ENCODE measurements at places on chromosomes 4 and X.
A peak's percentile ranks its signal among the peaks of the same experiment; 100 is the strongest.

DNA sequence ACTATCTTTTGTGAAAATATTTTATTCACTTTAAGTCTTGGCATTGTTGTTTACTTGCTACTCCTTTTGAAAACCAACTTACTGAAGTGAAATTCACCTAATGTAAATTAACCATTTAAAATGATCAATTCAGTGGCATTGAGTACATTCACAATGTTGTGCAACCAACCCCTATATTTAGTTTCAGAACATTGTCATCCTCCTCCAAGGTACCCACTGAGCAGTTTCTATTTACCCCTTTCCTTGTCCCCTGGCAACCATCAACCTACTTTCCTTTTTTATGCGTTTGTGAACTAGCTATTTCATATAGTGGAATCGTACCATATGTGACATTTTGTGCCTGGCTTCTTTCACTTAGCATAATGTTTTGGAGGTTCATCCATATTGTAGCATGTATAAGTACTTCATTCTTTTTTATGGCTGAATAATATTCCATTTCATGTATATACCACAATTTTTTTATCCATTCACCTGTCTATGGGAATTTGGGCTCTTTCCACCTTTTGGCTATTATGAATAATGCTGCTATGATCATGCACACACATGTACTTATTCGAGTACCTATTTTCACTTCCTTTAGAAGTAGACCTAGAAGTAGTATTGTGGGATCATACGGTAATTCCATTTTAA, 85.0 kb downstream of the WWC2 start:
- H3K4me3 ChIP-seq: no peak overlapping the region
- no peak for DNase-seq
- H3K27ac ChIP-seq: no peak overlapping the region
- no peaks in the 10 kb centered on the region for H3K36me3 ChIP-seq
- H3K27me3 ChIP-seq: no peaks in the 10 kb centered on the region
- H3K4me1 ChIP-seq: no peaks in the 10 kb centered on the region

GRCh38 chr4:140106289-140106844, 47.6 kb downstream of the MAML3 start:
- no peak overlapping the region for H3K27ac ChIP-seq
- H3K4me1 ChIP-seq: no peaks in the 10 kb centered on the region
- no peak for DNase-seq
- no peak overlapping the region for H3K4me3 ChIP-seq

- no peaks in the 10 kb centered on the region for H3K36me3 ChIP-seq
- H3K4me3 ChIP-seq: no peak overlapping the region
- H3K27ac ChIP-seq: peak overlapping the region; percentile 68
- peak; percentile 72 for DNase-seq
These were observed 30.9 kb downstream of the FAM9C start for GRCh38 chrX:13013363-13014110.

- H3K27ac ChIP-seq: no peak overlapping the region
- no peak for DNase-seq
- no peak overlapping the region for H3K4me3 ChIP-seq
- no peaks in the 10 kb centered on the region for H3K27me3 ChIP-seq
These were observed 106.0 kb downstream of the LRBA start for GRCh38 chr4:150909116-150909515.

GRCh38 chrX:136546371-136546781, 14.4 kb downstream of the VGLL1 start:
- H3K27me3 ChIP-seq: no peaks in the 10 kb centered on the region
- no peak for DNase-seq
- no peaks in the 10 kb centered on the region for H3K36me3 ChIP-seq
- H3K4me3 ChIP-seq: no peak overlapping the region
- no peak overlapping the region for H3K27ac ChIP-seq

GRCh38 chr4:1654216-1654955, 29.7 kb downstream of the FAM53A start:
- H3K27me3 ChIP-seq: no peaks in the 10 kb centered on the region
- no peak for DNase-seq
- no peaks in the 10 kb centered on the region for H3K36me3 ChIP-seq

GRCh38 chr4:187433141-187433540, 562.4 kb upstream of the ZFP42 start:
- no peaks in the 10 kb centered on the region for H3K4me1 ChIP-seq
- no peak overlapping the region for H3K4me3 ChIP-seq
- no peak overlapping the region for H3K27ac ChIP-seq
- H3K36me3 ChIP-seq: no peaks in the 10 kb centered on the region
- no peak for DNase-seq

DNA sequence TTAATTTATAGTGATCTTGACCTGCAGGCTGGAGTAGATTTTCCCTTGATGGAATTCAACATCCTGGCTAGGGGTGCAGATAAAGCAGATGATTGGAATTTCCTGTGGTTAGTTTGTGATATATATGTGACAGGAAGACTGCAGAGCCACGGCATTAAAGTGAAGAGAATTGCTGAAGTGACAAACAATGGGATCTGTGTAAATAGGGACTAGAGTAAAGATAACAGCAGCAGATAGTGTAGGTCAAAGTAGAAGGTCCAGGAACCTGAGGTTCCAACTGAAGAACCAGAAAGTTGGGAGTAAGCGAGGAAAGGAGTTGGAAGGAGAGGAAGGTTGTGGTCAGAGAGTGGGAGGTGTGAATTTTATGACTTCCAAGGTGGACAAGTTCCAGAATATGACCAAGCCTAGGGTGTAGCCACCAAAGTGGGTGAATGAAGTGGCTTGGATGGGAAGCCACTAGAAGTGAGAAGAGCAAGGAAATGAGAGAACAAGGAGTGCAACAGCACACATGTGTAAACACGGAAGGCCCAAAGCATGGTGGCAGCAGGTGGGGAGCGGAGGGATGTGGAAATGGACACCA, 325.0 kb downstream of the RAB28 start:
- H3K27me3 ChIP-seq: no peaks in the 10 kb centered on the region
- H3K4me3 ChIP-seq: no peak overlapping the region
- DNase-seq: no peak
- H3K36me3 ChIP-seq: no peaks in the 10 kb centered on the region
- no peaks in the 10 kb centered on the region for H3K4me1 ChIP-seq

- no peaks in the 10 kb centered on the region for H3K36me3 ChIP-seq
- no peak overlapping the region for H3K4me3 ChIP-seq
- no peak for DNase-seq
- no peaks in the 10 kb centered on the region for H3K4me1 ChIP-seq
- H3K27ac ChIP-seq: no peak overlapping the region
- no peaks in the 10 kb centered on the region for H3K27me3 ChIP-seq
These were observed 384.4 kb upstream of the PABPC4L start for GRCh38 chr4:134585972-134586371.

DNA sequence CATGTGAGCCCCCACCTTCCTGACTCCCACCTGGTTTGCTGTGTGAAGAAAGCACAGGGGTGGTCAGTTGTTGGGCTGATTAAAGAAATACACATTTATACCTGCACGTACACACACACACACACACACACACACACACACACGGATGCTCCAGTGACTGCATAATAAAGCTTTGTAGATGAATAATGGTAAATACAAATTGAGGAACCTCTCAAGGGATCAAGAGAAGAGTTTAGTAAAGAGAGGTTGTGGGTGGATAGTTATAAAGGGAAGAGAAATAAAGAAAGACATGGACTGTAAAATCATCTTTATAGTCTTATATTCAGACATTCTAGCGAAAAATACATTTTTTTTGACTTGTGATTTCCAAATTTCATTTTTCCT, 144.1 kb downstream of the MGST2 start:
- H3K4me1 ChIP-seq: no peaks in the 10 kb centered on the region
- no peaks in the 10 kb centered on the region for H3K27me3 ChIP-seq
- no peak for DNase-seq

DNA sequence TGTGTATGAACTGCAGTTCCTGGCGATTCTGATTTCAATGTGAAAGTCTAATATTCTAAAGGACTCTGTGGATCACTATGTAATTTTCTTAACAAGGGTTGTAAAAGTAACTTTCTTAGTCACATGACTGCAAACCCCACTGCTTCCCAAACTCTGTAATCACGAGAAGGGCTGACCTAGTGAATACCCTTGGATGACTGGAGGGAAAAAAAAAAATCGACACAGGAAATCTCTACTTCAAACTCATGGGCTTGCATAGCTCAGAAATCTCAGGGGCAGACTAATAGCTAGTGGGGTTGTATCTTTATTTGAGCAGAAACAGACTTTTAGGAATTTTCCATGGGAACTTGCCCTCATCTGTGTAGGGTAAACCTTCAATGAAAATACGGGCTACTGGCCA, 4.8 kb upstream of the MXRA5 start:
- no peak overlapping the region for H3K4me3 ChIP-seq
- no peaks in the 10 kb centered on the region for H3K4me1 ChIP-seq
- no peaks in the 10 kb centered on the region for H3K27me3 ChIP-seq
- no peaks in the 10 kb centered on the region for H3K36me3 ChIP-seq

DNA sequence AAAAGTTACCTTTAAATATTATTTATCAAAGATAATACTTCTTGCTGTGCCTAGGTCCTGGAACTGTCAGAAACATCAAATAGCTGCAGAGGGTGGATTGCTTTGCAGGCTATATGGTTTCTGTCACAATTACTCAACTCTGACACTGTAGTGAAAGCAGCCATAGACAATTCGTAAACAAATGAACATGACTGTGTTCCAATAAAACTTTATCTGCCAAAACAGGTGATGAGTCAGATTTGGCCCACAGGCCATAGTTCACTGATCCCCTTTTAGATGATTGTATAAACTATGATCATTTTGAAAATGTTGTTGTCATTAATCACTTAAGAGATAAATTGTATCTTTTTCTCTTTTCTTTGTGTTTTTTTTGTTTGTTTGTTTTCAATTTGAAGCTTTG, 8.4 kb upstream of the MEPE start:
- H3K27me3 ChIP-seq: no peaks in the 10 kb centered on the region
- DNase-seq: no peak
- no peaks in the 10 kb centered on the region for H3K36me3 ChIP-seq

DNA sequence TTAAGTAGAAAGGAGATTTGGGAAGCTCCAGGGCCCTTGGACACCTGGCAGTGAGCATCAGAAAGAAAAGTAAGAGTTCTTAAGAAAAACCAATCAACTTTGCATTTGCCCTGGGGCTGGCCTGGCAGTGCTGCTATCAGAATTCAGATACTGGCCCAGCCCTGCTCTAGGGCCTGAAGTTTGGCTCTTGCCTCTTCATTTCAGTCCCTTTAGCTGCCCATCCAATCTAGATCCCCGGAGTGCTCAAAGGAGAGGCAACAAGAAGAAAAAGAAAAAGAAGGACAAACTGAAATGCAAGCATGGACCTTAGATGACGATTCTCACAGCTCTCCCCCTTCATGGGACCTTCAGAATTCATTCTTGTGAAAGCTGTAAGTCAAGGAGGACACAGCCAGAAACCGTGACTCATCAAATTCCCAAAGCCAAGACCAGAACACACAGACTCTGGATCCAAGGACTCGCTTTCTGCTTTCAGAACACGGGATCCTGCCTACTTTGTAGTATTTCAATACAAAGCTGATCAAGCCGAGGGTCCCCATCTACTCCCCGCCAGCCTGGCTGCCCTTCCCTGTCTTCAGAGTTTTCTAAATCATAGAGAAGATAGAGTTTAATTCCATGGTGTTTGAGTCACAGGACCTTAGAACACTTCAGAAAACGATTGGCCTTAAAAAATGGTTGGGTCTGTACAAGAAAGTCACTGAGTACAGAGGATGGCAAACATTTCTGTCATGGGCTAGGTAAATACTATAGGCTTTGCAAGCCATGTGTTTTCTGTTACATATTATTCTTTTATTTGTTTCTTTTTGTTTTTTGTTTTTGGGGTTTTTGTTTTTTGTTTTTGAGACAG, 103.7 kb downstream of the RBM47 start:
- no peak overlapping the region for H3K4me3 ChIP-seq
- no peak for DNase-seq
- H3K27me3 ChIP-seq: no peaks in the 10 kb centered on the region
- no peaks in the 10 kb centered on the region for H3K36me3 ChIP-seq
- no peaks in the 10 kb centered on the region for H3K4me1 ChIP-seq

- H3K27me3 ChIP-seq: no peaks in the 10 kb centered on the region
- H3K36me3 ChIP-seq: no peaks in the 10 kb centered on the region
- no peak overlapping the region for H3K27ac ChIP-seq
- H3K4me3 ChIP-seq: no peak overlapping the region
- DNase-seq: no peak
These were observed 5.1 kb upstream of the WDR1 start for GRCh38 chr4:10121568-10122208.

GRCh38 chrX:31112226-31112999, 40.6 kb upstream of the FTHL17 start:
- no peak overlapping the region for H3K4me3 ChIP-seq
- H3K36me3 ChIP-seq: no peaks in the 10 kb centered on the region
- no peaks in the 10 kb centered on the region for H3K4me1 ChIP-seq

DNA sequence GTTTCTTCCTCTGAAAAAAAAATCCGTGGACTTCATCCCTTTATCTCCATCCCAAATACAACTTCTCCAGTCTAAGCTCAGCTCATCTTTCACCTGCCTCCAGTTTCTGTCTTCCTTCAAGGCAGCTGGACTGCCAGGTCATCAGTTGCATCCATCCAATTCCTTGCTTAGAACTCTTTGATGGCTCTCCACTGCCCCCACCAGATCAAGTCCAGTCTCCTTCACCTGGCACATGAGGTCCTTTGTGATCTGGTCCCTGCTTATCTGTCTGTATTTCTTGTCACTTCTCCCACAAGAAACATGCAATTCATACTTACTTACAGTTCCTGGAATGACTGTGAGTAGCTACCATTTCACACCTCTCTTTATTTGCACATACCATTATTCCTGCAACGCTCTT, 33.8 kb downstream of the OTUD6A start:
- H3K27ac ChIP-seq: no peak overlapping the region
- H3K27me3 ChIP-seq: peaks cover 7% of the 10 kb centered on the region
- H3K4me3 ChIP-seq: no peak overlapping the region
- no peak for DNase-seq
- H3K4me1 ChIP-seq: no peaks in the 10 kb centered on the region

GRCh38 chrX:103398421-103398864, 22.1 kb downstream of the BEX3 start:
- no peaks in the 10 kb centered on the region for H3K27me3 ChIP-seq
- no peak for DNase-seq
- H3K4me3 ChIP-seq: no peak overlapping the region

GRCh38 chr4:3753726-3754412, 12.3 kb upstream of the ADRA2C start:
- H3K27ac ChIP-seq: no peak overlapping the region

DNA sequence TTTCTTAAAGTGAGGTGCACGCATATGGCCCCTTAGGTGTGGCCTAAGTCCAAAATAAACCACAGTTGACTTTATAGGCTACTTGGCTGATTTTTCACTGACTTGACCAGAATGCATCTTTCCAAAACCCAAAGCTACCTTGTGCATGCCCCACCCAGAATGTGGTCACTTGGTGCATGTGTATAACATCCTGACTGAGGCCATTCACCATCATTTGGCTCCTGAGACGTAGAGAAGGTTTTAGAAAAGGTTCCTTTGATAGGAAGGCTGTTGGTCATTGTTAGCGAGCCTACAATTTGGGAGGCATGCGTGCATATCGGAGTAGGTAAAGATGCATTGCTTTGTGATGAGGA, 84.6 kb downstream of the PLAC1 start:
- H3K27ac ChIP-seq: no peak overlapping the region
- H3K27me3 ChIP-seq: no peaks in the 10 kb centered on the region
- no peak overlapping the region for H3K4me3 ChIP-seq
- DNase-seq: no peak
- no peaks in the 10 kb centered on the region for H3K4me1 ChIP-seq

All from B cell (primary cell).